ENCODE measurements at places on chromosomes 6 and 20.

- no peak for DNase-seq
Observed at GRCh38 chr20:62999580-62999979, 7.2 kb downstream of the BHLHE23 start.

DNA sequence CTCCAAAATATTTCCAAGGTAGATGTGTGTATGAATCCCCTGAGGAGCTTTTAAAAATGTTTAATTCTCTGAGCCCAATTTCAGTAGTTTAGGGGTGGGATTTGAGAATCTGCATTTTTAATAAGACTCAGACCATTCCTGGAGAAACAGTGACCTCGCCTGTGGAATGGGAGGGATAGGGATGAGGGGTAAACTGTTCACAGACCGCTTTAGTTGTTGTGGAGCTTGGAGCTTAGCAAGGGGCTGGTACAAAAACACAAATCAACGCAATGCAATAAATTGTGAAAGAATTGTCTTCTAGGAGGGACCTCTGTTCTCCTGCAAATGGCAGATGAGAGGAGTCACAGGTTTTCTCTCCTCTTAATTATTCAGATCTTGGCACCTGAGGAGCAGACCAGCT lies 239.3 kb upstream of the SULF2 start:
- no peak for DNase-seq

DNA sequence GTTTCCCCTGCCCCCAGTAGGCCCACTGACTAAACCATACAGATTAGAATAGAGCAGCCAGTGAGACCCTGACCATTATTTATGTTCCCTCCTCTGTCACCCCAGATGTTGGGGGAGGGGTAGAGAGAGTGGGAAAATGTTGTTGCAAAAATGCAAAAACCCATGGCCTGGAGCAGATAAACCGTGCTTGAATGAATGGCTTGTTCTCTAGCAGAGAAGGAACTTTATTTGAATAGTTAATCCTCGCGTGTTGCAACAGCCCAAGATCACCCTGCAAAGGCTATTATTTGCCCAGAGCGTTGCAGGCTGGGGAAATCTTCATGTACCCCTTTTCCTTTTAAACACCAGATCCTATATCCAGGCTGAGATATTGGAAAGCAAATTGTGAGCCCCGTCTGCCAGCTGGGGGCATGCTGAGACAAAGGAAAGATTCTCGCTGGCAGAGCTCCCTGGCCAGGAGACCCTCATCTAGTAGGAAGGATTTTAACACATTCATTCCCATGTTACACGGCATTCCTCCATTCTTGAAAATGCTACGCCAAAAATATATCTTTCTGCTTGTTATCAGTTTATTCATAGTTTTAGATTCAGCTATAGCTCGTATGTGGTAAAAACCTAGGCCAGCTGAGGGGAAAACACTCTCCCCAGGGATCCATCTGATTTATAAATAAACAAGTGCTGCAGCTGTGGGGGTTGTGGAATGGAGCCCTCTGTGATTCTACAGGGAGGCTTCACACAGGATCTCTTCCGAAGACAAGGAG lies 53.0 kb downstream of the LINC00237 start:
- no peak for DNase-seq

- no peak for DNase-seq
Observed at GRCh38 chr6:130560231-130560630, 194.4 kb downstream of the TMEM200A start.

GRCh38 chr20:4299773-4300172 lies 284.4 kb upstream of the RNF24 start:
- DNase-seq: no peak

DNA sequence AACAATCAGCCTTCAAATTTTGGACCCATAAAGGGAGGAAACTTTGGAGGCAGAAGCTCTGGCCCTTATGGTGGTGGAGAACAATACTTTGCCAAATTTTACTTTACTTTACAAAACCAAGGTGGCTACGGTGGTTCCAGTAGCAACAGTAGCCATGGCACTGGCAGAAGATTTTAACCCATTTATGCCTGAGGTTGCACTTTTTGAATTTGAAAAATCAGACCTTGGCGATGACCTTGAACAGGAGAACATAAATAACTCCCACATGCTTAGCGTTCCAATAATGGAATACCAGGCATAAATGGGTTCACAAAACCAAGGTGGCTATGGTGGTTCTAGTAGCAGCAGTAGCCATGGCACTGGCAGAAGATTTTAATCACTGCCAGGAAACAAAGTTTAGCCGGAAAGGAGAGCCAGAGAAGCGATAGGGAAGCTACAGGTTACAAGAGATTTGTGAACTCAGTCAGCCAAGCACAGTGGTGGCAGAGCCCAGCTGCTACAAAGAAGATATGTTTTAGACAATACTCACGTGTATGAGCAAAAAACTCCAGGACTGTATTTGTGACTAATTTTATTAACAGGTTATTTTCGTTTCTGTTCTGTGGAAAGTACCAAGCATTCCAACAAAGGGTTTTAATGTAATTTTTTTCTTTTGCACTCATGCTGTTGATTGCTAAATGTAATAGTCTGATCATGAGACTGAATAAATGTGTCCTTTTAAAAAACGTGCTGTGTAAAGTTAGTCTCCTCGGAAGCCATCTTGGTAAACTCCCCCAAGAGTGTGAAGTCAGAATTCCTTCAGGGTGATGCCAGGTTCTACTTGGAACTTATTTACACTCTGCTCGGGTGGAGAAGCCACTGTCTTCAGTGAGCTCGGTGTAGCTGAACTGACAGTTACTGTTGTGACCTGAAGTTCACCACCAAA lies 6.7 kb downstream of the SFT2D1 start:
- no peak for DNase-seq

DNA sequence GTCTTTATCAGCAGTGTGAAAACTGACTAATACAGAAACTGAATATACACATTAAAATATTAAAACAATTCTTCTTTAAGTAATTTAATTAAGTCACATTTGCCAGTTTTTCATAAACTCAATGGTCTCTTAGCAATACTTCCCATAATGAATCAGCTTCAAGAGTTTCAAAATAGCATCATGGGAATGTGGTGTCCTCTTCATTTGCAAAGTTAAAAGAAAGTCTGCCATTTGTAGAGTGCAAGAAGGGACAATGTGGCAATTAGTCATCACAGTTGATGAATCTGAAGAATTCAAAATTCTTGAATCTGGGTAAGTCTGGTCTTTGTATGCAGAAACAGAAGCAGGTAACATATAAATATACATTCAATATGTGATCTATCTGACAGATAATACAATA lies 38.7 kb downstream of the SYNE1 start:
- DNase-seq: no peak

- no peak for DNase-seq
Observed at GRCh38 chr6:91708534-91708933, 1121.7 kb upstream of the MAP3K7 start.

GRCh38 chr6:2196079-2196679 lies 49.2 kb downstream of the GMDS start:
- DNase-seq: no peak

GRCh38 chr20:38608188-38608587 lies 6.6 kb downstream of the ARHGAP40 start:
- DNase-seq: no peak

GRCh38 chr20:34083137-34083536 lies 28.9 kb downstream of the EIF2S2 start:
- DNase-seq: no peak

GRCh38 chr20:4953881-4954280 lies 47.4 kb downstream of the SLC23A2 start:
- DNase-seq: no peak

DNA sequence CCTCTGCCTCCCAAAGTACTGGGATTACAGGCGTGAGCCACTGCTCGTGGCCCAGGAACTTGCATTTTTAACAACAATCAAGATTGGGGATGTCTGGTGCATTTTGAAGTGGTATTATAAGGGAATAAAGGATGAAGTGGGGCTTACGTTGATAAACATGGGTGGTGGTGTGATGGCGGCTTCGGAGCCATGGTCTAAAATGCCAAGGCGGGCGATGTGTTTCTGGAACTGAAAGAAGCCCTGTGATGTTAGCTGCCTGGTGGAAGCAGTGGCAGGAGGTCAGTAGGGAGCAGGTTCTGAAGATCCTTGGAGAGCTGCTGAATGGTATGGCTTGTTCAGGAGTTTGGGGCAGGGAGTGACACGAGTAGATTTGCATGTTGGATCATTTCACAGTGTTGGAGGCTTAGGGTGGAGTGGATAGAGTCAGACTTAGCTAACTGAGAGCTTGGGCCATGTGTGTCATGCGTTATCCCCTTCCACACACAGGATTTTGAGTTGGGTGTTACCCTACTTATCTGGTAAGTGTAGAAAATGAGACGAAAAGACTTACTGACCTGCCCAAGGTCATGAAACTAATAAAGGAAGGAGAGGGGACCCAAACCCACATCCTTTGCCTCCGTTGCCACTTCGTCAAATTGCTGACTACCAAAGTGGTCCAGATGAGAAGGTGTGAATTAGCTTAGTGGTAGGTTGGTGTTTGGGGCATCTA lies 1.5 kb downstream of the NELFCD start:
- DNase-seq: no peak

DNA sequence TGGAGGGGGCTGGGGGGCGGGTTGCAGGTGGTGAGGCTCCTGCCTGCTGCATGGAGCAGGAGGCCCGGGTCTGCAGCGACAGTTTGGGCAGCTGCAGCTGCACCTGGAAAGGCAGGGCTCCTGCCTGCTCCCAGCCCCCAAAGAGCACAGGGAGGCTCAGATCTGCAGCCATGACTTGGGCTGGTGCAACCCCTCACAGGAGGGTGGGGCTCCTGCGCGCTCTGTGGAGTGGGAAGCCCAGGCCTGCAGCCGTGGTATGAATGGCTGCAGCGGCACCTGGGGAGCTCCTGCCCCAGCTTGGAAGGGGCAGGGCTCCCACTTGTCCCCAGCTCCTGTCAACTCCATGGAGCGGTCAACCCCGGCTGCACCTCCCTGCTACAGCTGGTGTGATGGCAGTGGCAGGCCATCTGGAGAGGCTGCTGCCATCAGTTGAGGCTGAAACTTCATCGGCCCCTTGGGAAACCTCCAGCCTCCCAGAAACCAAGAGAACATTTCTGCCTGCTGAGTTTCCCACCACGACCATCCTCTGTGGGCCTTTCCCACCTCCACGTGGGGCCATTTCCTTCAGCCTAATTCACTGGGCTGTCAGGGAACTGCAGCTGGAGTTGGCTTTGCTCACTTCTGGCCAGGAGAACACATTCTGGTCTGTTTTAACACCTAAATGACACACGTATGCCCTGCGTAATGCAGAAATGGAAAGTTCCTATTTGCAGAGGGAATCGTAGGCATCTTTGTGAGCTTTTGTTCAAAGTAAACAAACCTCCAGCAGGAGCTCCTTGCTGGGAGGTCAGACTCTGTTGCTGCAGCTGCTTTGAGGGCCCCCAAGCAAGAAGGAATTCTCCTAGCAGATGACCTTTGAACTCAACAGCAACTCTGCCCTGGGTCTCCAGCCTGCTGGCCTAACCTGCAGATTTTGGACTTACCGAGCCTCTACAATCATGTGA lies 429.0 kb downstream of the PREX1 start:
- no peak for DNase-seq

DNA sequence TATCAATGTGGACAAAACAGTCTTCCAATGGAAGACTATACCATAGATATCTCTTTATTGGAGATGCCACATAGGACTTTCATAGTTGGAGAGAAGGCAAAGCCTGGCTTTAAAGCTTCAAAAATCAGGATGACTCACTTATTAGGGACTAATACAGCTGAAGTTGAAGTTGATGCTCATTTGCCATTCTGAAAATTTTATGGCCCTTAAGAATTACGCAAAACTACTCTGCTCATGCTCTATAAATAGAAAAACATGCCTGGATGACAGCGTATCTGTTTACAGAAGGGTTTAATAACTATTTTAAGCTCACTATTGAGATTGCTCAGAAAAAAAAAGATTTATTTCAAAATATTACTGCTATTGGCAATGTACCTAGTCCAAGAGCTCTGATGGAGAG lies 155.5 kb upstream of the DST start:
- no peak for DNase-seq

DNA sequence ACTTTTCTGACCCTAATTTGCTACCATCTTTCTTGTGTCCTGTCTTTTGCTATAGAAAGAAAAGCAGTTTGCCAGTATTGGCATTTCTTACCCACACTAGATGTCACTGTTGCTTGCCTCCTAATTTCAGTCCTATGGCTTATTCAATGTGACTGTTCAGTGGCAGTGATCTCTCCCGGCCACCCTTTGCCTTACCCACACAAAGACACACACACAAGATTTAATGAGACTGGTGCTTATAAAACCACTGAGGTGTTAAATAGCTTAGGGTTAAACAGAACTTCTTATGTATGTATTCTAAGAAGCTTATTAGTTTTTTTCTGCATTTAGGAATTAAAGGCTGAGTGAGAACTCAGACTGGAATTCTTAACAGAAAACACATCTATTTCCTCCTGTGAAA lies 233.6 kb upstream of the ASCC3 start:
- no peak for DNase-seq

DNA sequence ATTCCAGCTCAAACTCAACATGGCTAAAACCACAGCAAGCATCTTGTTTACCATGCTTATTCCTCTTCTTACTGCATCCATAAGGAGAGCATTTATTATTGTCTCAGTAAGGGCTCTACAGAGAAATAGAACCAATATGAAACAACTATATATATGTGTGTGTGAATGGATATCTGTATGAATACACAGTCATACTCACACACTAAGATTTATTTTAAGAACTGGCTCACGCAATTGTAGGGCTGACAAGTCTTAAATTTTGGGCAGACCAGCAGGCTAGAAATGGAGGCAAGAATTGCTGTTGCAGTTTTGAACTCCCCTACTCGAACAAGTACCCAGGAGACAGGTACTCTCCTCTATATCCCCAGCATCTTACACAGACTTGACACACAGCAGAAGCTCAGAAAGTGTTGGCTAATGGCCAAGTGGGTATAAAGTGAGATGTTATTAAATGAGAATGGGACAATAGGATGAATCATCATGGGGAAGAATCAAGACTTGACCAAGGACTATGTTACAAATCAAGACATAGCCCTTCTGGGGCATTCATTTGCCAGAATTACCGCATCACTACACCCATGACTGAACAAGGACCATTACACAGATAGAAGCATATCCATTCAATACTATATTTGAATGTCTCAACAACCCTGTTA lies 13.0 kb downstream of the ZHX3 start:
- DNase-seq: no peak

- no peak for DNase-seq
Observed at GRCh38 chr6:56849896-56850295, 105.0 kb upstream of the BEND6 start.

DNA sequence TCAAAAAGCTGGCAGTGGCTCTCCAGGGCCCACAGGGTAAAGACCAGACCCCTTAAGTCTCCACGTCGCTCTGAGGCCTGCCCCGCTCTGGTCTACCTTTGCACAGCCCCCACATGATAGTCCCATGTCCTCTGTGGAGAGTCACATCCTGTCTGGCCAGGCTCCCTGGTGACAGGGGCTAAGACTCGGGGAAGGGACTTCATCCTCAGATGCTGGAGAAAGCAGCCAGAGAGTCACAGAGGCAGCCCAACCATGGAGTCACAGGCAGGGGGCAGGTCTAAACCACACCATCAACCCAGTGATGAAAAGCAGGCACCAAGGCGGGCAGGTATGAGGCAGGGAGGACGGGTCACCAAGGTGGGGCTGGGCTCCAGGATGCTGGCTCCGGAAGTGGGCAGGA lies 62.2 kb downstream of the SLC22A23 start:
- DNase-seq: no peak

All from activated naive CD4-positive, alpha-beta T cell treated with anti-CD3 and anti-CD28 coated beads, Interleukin-2, amount 50 U/mL, for 16 hours (primary cell).